Hematopoietic multipotent progenitor cell treated with erythropoietin and hydrocortisone succinate and interleukin-3 and kit ligand, for 4 days (in vitro differentiated cells): ENCODE measurements at places on chromosomes 5 and 9.

DNA sequence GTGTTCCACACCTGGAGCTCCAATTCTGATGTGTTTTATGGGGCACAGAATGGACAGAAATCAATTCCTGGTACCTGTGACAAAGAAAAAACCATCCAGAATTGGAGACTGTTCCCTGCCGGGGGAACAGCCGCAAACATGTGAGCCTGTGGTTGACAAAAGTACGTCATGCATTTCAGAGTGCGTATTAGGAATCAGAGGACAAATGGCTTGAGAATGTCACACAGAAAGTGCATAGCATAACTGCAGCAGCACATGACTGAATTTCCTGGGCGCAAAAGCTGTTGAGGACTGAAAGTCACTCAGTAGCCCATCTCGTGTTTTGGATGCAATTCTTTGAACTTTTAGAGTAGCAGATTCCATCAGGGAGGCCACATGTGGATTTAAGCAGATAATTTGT lies 85.1 kb downstream of the TRIO start:
- no peak for DNase-seq

DNA sequence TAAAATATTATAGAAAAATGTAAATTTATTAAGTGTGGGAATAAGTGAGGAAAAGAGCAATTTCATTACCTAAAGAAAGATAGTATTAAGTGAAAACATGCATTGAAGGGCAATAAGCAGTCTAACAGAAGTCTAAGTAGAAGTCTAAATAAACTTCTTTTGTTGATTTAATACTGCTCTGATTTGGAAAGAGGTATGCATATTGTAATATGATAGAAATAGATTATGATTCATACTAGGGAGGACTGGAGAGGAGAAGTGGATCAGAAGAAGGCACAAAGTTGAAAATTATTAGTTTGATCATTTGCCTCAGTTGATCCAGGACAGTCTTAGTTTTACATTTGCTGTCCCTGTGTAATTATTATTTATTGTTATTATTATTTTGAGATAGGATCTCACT lies 6.6 kb upstream of the ERBIN start:
- no peak for DNase-seq

DNA sequence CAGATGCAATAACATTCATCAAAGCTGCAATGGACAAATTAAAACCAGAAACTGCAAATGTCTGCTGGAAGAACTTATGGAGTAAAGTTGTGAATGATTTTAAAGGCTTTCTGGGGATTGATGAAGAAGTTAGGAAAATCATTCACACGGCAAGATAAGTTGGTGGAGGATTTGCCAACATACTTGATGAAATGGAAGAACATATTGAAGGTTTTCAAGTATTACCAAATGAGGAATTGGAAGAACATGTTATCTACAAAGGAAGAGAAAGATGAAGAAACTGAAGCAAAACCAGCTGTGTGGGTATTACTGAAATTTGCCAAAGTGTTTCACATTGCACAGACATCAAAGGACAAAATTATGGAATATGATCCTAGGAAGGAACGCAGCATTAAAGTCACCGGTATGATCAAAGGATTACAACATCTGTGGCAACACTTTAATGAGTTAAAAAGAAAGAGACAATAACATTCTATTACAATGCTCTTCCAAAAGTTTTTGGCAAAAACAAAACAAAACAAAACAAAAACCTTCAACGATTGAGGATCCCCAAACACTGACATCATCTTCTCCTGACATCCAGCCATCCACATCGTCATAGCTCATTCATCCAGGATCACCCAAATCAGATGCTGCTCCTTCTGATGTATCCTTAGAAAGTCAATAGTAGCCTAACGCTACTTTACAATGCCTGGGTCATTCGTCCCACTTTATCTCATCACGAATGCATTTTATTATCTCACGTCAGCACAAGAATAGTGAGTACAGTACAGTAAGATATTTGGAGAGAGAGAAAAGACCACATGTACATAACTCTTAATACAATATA lies 61.3 kb upstream of the SMC5 start:
- no peak for DNase-seq

- no peak for DNase-seq
Measured at GRCh38 chr5:108016101-108016500, 345.4 kb upstream of the EFNA5 start.

- no peak for DNase-seq
Measured at GRCh38 chr5:2263763-2264162, 381.0 kb upstream of the IRX4 start.

GRCh38 chr9:69364510-69365150 lies 39.6 kb downstream of the ENTREP1 start:
- DNase-seq: no peak

DNA sequence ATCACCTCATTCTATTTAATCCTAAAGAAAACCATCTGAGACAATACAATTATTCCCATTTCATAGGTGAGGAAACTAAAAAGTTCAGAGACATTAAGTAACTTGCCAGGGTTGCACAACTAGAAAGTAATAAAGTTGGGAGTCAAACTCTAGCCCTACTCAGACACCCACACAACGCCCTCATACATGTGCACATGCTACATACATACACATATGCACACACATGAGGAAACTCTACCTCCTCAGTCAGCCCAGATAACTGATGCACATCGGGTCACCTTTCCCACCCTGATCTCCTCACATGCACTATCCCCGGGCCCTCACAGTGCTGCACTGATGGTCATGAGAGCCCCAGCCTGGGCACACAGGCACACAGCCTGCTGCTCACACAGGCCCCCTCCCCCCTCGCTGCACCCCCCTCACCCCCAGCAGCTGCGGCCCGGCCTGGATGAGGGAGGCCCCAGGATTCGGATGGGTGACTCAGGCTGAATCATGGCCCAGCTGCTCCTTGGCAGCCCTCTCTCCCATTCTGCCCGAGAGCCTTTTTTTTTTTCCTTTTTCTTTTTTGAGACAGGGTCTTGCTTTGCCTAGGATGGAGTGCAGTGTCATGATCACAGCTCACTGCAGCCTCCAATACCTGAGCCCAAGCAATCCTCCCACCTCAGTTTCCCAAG lies 5.0 kb upstream of the GPRIN1 start:
- no peak for DNase-seq

GRCh38 chr5:67206929-67207328 lies 10.3 kb upstream of the CD180 start:
- DNase-seq: peak; percentile 94

GRCh38 chr5:139717221-139717620 lies 69.1 kb downstream of the CXXC5 start:
- no peak for DNase-seq

DNA sequence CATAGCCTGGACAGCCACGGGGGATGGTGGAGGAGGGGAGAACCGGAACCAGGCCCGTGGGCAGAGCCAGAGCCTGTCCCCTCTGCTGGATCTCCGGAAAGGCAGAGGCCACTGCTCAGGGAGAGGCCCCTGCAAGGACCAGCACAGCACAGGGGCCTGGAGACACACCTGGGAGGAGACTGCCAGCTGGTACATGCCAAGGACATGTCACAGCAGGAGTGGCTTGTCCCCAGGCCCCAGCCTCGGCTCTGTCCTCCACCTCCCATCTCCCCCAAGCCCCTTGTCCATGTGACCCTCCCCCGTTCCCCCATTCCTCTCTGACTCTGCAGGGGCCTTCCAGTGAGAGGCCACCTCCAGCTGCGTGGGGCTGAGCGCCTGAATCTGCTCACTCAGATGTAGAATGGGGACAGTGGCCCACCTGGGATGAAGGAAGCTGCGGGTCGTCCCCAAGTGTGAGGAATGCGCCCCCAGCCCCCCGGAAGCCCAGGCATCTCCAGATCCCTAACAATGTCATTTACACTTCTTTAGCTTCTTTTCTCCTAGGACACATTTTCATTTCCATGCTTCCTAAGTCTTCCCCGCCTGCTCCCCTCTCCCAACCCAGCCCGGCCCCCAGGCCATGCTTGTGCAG lies 349.6 kb upstream of the IRX2 start:
- no peak for DNase-seq

GRCh38 chr5:10734037-10734709 lies 26.9 kb downstream of the DAP start:
- DNase-seq: peak; percentile 27

GRCh38 chr5:179812135-179812825 lies 5.6 kb upstream of the MGAT4B start:
- DNase-seq: no peak

DNA sequence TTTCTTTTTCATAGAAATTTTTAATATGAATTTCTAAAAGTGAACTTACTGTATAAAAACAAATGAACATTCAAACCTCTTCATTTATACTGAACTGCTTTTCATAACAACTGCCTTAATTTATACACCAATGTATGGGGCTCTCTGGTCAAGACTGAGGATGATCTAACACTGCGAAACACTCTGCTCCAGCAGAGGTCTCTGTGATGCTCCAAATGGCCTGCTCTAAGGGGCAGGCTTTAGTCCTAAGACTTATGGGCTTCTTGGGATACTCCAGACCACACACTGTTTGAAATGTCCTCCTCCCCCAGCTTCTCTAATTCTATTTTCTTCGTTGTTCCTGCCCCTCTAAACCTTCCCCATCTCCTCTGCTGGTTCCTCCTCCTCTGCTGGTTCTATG lies 58.5 kb downstream of the LIFR start:
- DNase-seq: no peak

- peak; percentile 91 for DNase-seq
Measured at GRCh38 chr5:78509884-78510769, 138.4 kb downstream of the LHFPL2 start.

DNA sequence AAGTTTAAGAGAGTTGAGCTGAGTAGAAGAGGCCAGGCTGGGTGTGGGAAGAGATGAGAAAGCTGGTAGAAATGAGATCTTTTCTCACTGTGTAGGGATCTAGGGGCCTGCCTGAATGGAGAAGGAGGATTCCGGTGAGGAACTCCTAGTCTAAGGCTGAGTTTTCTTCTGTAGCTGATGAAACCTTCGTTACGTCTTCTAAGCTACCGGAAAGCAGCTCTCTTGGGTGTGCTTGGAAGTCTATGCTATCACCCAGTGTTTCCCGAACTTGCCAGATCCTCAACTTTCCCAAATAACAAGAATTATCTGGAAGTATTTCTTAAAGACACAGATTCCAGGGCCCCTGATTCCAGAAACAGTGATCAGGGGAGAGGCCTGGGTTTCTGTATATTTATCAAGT lies 55.4 kb upstream of the TNFSF15 start:
- no peak for DNase-seq

DNA sequence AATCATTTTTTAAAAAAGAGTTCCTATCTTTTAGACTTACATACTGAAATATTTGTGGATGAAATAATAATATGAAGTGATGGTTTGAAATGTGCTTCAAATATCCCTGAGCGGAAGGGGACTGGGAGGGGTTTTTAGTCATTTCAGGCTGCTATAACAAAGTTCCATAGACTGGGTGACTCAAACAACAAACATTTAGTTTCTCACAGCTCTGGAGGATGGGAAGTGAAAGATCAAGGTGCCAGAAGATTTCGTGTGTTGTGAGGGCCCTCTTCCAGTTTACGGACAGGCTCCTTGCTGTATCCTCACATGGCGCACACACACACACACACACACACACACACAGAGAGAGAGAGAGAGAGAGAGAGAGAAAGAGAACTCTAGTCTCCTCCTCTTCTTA lies 27.1 kb upstream of the TEX10 start:
- no peak for DNase-seq

- no peak for DNase-seq
Measured at GRCh38 chr5:151037561-151038411, 17.4 kb downstream of the GPX3 start.

DNA sequence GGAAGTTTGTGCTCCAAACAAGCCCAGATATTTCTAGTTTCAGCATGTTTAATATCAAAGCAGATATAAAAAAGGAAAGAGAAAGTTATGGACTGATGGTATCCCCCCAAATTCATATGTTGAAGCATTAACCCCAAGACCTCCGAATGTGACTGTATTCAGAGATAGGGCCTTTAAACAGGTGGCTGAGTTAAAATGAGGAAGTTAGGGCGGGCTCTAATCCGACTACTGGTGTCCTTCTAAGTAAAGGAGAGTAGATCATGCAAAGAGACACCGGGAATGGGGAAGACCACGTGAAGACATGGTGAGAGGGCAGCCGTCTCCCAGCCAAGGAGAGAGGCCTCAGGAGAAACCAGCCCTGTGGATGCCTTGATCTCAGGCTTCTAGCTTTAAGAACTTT lies 324.1 kb upstream of the KIF2A start:
- DNase-seq: peak; percentile 66

DNA sequence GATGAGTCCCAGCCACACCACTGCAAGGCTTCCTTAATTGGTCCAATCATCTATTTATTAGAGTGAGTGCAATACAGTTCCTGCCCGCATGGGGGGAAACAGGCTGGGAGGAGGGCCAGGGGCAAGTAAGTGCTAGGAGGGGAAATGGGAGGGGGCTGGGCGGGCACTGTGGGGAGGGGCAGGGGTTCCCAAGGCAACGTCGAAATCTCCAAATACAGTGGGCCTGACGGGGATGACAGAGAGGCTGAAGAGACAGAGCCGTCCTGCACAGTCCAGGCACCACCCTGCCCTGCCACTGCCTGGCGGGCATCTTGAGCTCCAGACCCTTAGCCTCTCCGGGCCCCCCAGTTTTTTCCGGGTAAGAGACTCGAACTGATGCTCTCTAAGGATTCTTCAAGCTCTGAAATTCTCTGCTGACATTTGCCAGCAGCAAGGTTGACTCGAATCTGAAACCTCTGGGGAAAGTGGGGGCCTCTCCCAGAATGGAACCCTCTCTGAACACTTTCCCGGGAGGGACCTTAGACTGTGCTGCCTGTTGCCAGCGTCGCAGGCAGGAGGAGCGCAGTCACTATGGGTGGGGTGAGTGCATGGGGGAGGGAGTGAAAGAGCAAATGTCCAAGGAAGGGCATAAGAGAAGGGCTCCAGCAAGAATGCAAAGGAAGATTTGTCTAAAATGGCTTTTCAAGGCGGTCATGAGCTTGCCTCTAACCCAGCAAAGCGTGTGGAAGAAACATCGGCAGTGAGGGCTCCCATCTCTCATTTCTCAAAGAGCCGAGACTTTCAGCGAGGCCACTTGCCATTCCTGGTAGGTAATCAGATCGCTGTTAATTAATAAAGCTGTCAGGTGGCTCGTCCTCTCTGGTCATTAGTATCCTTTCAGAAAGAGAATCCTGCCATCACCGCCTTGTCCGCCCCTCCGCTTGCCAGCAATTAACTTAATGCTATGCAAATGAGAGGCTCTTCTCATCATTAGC lies 99.0 kb downstream of the GTF3C4 start:
- peak; percentile 93 for DNase-seq

- peak; percentile 78 for DNase-seq
Measured at GRCh38 chr9:36873247-36873875, 160.7 kb downstream of the PAX5 start.

DNA sequence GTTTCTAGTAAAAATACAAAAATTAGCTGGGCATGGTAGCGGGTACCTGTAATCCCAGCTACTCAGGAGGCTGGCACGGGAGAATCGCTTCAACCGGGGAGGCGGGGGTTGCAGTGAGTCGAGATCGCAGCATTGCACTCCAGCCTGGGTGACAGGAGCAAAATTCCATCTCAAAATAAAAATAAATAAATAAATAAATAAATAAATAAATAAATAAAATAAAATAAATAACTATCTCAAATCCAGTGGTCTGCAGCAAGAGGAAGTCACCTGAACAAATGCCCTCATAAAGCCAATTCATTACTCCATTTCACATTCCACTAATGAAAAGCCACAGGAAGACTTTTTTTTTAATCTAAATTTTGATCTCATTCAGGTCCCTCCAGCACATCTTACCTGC lies 114.2 kb downstream of the EFNA5 start:
- no peak for DNase-seq

- DNase-seq: no peak
Measured at GRCh38 chr5:34501016-34501415, 155.1 kb upstream of the RAI14 start.
